Osteocyte (in vitro differentiated cells): ENCODE measurements at places on chromosomes 7 and 10.

DNA sequence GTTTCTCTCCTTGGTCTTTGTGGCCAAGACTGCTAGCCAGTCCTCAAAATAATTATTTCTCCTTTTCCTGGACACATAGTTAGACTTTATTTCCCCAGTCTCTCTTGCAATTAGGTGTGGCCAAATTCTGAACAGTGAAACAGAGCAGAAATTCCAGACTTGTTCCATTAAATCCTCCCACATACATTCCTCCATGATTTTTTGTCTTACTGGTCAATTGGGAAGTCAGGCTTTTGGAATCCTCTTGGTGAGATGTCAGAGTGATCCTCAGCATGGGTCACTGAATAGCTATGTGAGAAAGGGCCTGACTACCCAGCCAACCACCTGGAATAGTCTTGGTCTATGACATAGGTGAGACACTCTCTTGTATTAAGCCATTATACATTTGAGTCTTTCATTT, 164.2 kb downstream of the DGKI start:
- DNase-seq: no peak

- no peak for DNase-seq
Measured at GRCh38 chr10:71494476-71494875, 97.8 kb downstream of the CDH23 start.

GRCh38 chr10:6601246-6601805, 21.2 kb upstream of the PRKCQ start:
- DNase-seq: no peak

GRCh38 chr7:16091701-16092310, 329.5 kb downstream of the CRPPA start:
- no peak for DNase-seq

- no peak for DNase-seq
Measured at GRCh38 chr10:106467506-106467905, 697.0 kb downstream of the SORCS1 start.

DNA sequence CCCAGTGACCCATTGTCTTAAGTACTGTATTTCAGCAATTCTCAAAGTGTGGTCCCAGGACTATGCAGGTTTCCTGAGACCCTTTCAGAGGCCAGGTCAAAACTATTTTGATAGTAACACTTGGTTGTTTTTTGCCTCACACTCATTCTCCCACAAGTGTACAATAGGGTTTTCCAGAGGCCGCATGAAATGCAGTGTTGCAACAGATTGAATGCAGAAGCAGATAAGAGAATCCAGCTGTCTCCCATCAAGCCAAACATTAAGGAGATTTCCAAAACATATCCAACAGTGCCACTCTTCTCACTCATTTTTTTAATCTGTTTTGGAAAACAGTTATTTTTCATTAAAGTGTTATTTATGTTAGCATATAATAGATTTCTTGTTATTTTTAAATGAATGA, 20.0 kb downstream of the VKORC1L1 start:
- DNase-seq: no peak

DNA sequence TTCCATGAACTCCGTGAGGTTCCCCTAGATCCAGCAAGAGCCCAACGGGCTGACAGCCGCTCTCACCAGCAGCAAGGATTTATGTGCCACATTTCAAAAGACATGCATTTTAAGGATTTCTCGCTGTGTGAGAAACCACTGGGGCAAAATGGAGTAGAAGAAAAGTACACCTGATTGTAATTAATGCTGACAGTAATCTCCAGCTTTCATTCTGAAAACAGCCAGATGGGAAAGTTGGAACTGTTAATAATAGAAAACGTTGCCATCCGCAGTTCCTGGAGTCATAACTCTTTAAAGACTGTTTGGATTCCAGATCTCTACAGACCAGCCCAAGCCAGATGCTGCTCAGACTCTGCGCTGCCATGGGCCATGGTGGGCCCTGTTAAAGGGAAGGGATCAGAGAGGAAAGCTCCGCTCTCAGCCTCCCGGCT, 216.9 kb upstream of the GLI3 start:
- DNase-seq: no peak

DNA sequence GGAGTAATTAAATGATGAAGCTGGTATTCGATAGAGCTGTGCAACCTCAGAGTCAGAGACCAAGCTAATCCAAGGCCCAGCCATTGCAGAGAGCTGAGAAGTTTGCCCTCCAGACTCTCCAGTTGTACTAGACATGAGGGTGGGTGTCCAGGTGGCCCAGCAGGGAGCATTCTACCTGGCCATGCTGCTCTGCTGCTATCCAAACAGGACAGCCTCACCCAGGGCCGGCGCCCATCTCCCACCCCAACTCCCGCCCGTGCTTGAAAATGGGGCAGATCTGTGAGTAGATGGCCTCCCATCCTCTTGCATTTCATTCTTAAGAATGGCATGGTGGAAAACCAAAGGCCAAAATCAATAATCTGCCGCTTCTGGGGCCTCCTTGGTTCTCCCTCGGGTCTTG, 124.2 kb downstream of the TCERG1L start:
- peak; percentile 66 for DNase-seq

GRCh38 chr7:116578526-116578925, 53.7 kb downstream of the CAV1 start:
- no peak for DNase-seq

DNA sequence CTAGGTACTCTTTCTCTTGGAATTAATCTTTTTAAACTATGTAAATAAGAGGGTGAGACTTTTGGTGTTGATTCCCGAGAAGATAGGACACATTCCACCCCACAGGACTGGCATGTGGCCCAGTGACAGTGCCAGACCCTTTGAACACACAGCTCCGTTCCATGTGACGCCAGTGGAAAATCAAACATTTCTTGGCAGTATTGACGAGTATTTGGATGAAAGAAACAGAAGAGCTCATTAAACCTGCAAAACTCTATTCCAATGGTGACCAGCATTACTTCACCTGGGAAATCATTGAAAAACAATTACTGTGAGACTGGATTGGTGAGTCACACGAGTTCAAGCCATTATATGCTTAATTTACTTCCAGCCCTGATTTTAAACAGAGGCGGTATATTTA, 25.8 kb downstream of the AKR1E2 start:
- DNase-seq: no peak

DNA sequence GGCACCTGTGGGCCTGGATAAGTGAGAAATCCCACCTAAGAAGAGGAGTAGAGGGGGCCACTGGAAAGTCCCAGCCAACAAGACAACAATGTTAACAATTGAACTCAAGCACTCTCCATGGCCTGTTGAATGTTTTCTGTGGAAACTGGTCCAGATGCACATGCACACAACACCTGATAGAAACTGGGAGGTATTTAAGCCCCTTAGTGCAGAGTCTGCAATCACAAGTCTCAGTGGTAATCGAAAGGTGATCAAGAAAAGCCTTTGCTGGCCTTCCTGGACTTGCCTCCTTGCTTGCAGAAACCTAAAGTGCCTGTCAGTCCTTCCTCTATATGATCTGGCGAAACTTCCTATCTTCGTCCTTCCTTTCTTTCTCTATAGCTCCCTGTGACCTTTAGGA, 30.6 kb upstream of the HNRNPH3 start:
- no peak for DNase-seq

DNA sequence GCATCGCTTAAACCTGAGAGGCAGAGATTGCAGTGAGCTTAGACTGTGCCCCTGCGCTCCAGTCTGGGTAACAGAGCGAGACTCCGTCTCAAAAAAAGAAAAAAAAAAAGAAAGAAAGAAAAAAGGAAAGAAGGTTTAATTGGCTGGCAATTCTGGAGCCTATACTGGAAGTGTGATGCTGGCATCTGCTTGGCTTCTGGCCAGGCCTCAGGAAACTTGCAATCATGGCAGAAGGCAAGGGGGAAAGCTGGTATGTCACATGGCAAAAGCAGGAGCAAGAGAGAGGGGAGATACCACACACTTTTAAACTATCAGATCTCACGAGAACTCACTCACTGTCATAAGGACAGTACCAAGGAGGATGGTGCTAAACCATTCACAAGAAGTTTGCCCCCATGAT, 190.0 kb downstream of the CALN1 start:
- no peak for DNase-seq

GRCh38 chr7:2928256-2928612, 84.1 kb upstream of the GNA12 start:
- peak; percentile 73 for DNase-seq

GRCh38 chr10:47133871-47134570, 166.0 kb upstream of the GDF10 start:
- DNase-seq: no peak

GRCh38 chr10:128993911-128994538, 473.0 kb upstream of the MGMT start:
- peak; percentile 62 for DNase-seq

DNA sequence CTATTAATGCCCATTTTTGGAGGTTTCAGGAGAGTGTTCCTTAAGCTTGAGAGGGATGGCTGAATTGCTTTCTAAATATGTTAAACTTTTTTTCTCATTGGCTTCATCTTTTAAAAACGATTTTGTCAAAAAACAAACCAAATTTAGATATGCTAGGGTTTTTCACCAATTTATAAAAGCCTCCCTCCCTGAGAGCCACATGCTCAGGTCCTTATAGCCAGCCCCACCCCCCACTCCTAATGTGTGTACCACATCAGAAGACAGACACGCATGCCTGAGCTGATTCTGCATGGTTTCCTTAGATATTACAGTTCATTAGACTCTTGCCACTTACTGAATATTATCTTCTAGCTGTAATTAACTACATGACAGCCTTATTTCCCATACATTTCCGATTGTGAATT, 2.0 kb downstream of the CUL1 start:
- DNase-seq: no peak

GRCh38 chr7:13028036-13028824, 340.8 kb downstream of the ARL4A start:
- DNase-seq: no peak

DNA sequence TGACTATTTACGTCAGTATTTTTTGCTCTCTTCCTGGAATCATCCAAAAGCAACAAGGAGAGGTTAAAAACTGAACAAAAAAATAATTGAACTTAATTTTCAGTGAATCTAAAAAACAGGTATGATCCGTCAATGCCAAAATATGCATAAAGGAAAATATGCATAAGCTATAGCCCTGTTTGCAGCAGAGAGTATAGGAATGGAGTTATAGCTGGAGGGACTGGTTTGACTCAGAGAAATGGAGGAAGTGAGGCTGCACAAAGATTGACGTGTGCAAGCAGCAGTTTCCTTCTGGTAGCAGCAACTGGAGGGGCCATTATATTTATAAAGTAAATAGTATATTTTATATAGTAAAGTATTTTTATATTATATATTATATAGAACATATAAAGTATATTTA, 37.1 kb downstream of the GNG11 start:
- no peak for DNase-seq

DNA sequence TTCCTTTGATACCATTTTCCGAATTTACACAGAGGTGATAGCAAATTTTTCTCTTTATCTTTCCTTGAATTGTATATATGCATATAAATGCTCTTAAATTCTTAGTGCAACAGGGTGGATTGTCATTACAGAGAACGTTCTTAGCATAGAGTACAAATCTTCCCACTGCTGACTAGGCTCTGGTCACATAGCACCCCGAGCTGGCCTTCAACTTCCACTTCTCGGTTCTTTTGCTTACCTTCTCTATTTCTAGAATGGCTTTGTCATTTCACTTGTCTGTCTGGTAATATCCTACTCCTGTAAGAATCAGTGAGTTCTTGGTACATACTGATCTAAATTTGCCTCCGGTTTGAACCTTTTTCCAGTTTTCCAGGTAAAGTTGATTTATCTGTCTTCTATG, 13.4 kb downstream of the ADIRF start:
- DNase-seq: no peak

GRCh38 chr7:120760050-120760449, 97.9 kb downstream of the TSPAN12 start:
- DNase-seq: no peak

- DNase-seq: no peak
Measured at GRCh38 chr10:104268405-104268712, 625 bp upstream of the GSTO2 start.

DNA sequence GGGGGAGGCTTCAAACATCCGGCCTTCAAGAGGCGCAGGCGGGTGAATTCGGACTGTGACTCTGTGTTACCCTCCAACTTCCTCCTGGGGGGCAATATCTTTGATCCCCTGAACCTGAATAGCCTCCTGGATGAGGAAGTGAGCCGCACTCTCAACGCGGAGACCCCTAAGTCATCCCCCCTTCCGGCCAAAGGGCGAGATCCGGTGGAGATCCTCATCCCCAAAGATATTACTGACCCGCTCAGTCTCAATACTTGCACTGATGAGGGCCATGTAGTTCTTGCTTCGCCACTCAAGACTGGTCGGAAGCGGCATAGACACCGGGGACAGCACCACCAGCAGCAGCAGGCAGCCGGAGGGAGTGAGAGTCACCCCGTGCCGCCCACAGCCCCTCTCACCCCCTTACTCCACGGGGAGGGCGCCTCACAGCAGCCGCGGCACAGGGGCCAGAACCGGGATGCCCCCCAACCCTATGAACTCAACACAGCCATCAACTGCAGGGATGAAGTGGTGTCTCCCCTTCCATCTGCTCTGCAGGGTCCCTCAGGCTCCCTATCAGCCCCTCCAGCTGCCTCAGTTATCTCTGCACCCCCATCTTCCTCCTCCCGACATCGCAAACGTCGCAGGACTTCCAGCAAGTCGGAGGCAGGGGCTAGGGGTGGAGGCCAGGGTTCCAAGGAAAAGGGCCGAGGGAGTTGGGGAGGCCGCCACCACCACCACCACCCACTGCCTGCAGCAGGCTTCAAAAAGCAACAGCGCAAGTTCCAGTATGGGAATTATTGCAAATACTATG, 1.1 kb downstream of the MEPCE start:
- DNase-seq: no peak

- DNase-seq: no peak
Measured at GRCh38 chr7:129767120-129768015, 155.8 kb downstream of the NRF1 start.

GRCh38 chr7:7327423-7327822, 145.1 kb downstream of the C1GALT1 start:
- DNase-seq: no peak

DNA sequence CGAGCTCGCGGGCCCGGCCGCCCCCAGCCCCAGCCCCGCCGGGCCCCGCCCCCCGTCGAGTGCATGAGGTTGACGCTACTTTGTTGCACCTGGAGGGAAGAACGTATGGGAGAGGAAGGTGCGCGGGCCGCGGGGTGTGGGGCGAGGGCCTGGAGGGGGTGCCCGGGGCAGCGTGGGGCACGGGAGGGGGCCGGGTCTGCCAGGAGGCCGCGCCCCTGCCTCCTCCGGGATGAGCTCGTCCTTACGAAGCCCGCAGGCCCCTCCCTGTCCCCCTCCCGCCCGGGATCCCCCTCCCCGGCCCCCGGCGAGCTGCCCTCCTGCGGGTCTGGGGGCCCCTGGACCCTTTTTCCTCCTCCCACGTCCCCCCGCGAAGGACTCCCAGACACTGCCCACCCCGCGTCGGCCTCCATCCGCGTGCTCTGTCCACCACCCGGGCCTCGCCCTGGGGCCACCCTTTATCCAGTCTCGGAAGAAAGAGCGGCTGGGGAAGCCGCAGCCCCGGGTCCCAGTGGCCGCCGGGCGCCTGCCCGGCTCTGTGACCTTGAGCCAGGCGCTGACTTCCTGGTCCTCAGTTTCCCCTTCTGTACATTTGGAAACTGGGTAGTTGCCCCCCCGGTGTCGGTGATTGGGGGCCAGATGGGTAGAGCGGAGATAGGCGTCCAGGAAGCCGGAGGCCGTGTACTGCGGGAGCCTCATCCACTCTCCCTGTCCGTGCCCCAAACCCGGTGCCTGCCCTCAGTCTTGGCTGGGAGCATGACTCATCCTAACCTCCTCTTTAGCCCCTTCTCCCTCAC, 521 bp downstream of the LIMK1 start:
- DNase-seq: no peak

GRCh38 chr7:85262891-85263290, 76.0 kb upstream of the SEMA3D start:
- DNase-seq: no peak

- DNase-seq: no peak
Measured at GRCh38 chr10:108404155-108404554, 1239.6 kb upstream of the SORCS1 start.

GRCh38 chr10:8180360-8181109, 126.0 kb downstream of the GATA3 start:
- DNase-seq: no peak
